ENCODE measurements at places on chromosomes 2 and 18.

DNA sequence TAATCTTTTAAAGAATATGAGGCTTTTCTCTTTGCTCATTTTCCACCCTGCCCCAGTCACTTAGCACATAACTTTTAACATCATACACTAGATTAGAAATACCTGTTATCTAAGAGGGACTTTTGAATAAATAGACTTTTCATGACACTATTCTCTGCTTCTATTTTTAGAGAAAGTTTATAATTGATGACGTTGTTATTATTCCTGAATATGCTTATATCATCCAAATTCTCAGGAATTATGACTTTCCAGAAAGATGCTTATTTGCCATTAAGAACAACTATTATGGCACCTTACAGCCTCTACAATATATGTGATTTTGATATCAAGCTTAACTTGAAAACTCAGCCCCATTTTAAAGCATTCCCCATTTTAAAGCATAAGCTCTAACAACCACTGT is 11.4 kb downstream of the TMEFF2 start:
- DNase-seq = no peak

DNA sequence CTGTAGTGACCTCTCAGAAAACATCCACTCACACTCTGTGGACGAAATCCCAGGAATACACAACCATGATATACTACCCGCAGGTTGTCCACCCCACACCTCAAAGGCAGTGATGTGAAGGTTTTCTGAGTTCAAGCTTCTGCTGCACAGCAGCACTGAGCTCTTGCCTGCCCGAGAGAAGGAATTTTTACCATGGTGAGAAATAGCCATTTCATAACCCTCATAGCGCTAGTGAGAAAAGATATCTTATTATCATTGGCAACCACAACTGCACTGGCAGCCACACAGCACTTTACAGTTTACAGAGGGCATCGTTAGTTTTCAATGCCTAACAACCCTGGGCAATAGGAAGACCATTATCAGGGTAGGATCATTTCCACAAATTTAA is 36.9 kb downstream of the NAPG start:
- DNase-seq = no peak

DNA sequence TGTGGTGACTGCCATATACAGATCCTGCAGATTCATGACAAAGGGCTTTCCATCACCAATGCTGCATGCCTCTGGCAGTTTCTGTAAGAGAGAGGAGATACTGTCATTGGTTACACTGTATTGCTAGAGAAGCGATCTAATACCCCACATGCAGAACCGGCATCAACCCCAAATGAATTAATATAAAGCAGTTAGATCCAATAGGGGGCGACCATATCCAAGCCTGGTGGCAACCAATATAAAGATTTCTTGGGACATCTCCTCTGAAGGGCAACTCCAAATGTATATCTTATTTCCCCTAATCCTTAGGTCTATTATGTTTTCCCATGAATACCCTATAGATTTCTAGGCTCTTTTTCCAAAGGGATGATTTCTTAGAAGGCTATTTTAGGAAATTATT is 17.4 kb upstream of the IHH start:
- no peak for DNase-seq

- no peak for DNase-seq
These were observed 4.1 kb downstream of the DAPL1 start for GRCh38 chr2:158799181-158799580.

DNA sequence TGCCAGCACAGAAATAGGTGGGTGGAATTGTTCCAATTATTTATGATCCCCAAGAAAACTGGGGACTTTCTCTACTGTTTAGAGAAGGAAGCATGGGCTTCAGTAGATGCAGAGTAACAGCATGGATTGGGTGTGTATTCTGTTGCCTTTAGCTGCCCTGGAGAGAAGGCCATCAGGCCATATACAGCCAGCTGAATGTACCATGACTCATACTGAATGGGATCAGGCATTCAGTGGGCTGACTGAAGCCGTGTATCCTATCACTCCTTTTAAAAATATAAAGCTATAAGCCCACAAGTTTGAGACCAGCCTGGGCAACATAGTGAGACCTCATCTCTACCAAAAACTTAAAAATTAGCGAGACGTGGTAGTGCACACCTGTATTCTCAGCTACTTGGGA is 16.7 kb upstream of the PLEKHM3 start:
- no peak for DNase-seq

GRCh38 chr2:150548527-150548926 is 61.1 kb upstream of the RND3 start:
- no peak for DNase-seq

- no peak for DNase-seq
These were observed 9.2 kb downstream of the DUSP11 start for GRCh38 chr2:73770725-73771124.

DNA sequence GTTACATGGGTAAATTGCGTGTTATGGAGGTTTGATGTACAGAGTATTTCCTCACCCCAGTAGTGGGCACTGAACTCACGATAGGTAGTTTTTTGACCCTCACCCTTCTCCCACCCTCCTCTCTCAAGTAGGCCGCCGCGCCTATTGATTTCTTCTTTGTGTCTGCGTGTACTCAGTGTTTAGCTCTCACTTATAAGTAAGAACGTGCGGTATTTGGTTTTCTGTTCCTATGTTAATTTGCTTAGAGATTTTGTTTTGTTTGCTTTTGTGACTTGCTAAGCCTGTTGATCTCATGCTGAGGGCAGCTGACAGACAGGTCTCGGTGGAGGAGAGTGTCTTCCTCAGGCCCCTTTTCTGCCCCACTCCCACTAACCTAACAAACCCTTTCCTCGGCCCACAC is 36.2 kb downstream of the ACOXL start:
- DNase-seq = no peak

DNA sequence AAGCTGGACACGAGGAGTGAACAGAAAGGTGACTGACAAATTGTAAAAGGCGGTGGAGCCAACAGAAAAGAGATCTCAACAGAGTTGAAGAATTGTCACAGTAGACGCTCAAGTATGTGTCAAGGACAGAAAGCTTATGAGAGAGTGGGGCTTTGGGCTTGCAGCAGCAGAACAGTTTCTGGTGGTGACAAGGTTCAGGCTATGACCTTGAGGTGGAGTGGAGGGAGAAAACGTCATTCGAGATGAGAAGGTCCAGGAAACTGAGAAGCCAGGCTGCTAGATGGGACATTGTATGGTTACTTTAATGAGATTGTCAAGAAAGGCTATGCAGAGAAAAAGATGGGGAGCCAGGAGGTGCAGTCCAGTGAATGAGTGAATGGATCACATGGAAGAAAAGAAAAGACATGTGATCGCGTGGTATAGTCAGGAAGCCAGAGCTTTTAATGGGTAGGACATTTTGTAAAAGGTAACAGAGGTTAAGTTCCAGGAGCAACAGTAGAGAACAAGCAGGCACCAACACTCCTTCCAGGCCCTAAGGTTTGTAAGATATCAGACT is 91.1 kb upstream of the EPC2 start:
- no peak for DNase-seq

- no peak for DNase-seq
These were observed 103.1 kb upstream of the ZC3H15 start for GRCh38 chr2:186382932-186383331.

- no peak for DNase-seq
These were observed 3.1 kb downstream of the FEZ2 start for GRCh38 chr2:36594849-36595248.

DNA sequence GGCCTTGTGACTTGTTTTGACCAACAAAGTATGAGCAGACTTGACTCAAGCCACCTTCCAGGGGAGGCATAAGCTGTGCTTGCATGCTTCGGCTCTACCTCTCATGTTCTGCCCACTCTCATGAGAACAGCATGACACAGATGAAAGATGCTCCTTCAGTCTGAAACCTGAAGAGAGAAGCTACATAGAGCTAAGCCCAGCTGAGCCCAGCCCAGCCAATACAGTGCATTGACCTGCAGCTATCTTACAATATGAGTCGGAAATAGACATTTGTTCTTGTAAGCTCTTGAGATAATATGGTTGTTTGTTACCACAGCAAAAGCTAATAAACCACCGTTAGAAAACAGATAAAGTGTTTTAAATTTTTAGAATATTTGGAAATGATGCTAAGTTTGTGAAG is 426.7 kb upstream of the PKDCC start:
- DNase-seq = no peak

DNA sequence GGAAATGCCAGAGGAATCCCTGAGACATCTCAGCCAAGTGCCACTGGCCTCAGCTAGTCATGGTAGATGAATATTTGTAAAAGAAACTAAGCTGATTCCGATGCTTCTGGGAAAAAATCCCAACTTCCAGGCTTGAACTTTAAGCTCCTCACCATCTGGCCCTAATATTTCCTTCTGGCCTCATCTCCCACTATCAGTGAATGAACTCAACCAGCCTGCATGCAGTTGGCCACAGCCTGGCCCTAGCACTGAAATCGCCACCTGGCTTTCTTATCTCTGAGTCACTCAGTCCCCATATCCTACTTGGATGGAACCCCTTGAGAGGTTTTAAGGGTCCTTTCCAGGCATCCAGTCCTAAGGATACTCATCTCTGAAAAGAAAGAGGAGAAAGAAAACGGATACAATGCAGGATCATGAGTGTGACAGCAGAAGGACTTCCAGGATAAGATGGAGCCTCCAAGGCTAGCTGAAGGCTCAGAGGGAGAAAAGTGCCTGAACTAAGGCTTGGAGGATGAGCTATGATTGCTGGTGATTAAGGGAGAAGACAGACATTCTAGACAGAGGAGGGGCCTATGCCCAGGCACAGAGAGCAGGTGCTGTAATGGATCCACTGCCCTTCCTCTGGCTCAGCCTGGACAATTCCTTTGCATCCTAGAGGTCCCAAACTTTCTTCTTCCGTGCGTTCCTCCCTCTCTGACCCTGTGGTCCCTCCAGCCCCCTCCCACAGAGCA is 141.5 kb upstream of the MYCN start:
- DNase-seq = no peak

- DNase-seq = no peak
These were observed 3.2 kb downstream of the TSHZ1 start for GRCh38 chr18:75213611-75214331.

DNA sequence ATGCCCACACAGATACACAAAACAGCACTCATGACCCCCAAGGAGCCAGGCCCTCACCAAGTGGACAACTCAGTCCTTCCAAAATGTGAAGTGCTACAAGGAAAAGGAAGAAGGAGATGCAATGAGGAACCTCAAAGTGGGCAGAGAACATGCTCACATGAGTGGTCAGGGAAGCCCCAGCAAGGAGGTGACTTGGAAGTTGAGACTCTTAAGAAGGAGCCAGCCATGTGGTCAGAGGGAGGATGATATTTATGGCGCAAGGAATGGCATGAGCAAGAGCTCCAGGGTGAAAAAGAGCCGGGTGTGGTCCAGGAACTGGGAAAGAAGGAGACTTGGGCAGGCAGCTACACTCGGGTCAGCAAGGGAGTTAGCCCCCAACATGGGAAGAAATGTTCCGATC is 30.0 kb upstream of the KLHL29 start:
- no peak for DNase-seq

DNA sequence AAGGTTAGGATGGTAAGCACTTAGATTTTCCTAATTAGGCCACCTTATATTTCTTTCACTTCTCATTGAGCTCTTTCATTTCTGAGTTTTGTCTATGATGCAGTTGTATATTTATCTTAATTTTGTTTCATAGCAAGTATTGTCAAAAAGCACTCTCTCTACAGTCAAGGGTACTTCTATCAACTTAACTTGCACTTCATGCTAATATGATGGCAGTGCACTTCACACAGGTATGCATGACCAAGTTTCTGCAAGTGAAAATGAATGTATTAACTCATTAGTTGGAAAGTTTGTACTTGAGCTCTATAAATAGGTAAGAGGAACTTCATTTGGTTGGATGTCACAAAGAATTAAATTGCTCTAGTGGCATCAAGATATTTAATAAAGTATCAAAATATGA is 51.5 kb upstream of the CDH19 start:
- no peak for DNase-seq

DNA sequence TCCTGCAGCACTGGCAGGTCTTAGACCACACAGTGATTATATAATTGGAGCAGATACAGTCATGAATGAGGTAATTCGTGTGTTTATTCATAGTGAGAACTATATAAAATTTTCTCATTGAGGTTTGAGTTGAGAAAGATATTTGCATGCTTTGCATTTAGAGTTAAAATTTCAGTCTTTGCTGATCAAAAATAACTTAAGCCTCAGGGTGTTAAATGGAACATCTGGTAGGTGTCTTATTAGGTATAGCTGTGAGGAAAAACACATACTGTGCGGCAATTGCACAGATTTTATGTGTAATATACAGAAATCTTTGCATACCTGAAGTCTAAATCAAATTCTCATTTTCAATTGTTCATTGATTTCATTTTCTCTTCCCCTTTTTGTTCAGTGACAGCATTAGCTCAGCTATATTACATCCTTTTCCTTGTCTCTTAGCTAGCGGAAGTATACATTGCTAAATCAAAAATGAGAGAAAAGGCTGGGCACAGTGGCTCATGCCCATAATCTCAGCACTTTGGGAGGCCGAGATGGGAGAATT is 21.2 kb downstream of the GORASP2 start:
- DNase-seq = no peak

- no peak for DNase-seq
These were observed 600.1 kb upstream of the RAB6C start for GRCh38 chr2:129379411-129379810.

DNA sequence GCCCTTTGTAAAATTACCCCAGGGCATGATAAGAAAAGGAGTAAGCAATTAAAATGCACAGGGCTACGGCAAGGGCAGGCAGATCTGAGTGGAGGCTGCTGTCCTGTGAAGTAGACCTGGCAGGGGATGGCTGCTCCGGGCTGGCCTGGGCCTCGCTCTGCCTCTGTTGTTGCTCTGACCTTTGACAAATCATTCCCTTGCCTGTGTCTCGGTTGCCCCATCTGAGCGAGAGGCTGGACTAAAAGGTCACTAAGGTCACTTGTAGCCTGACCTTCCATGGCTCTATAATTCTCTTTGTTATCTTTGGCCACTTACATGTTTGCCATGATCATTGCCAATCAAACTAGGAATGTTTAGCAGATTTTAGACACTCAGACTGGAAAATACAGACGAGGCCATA is 118.1 kb downstream of the KLHL29 start:
- DNase-seq = no peak

DNA sequence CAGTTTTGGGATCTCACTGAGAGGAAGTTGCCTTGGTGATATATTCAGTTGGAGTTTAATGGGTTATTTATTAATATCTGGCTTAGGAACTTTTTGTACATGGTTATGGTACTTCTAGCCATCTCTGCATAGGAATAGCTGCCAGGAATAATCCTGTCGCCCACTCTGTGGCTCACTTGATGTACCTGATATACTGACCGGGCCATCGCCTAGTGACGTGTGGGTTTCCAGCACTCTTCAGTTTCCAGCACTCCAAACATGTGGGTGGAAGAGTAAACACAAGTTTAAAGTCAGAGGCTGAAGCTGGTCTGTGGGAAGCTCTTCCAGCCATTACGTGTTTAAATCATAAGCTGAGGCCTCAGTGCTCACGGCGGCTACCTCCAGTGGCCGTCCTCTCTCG is 44.3 kb upstream of the AGAP1 start:
- DNase-seq = no peak

All from right hindlimb (tissue), 1 donor.